Activated CD4-positive, alpha-beta memory T cell treated with anti-CD3 and anti-CD28 coated beads, Interleukin-2, amount 10 ng/mL, durations not matched to agents 7 days and 5 days (primary cell): ENCODE measurements at places on chromosomes 7 and 10. TPM values are rescaled to one million over a fixed set of nuclear protein-coding genes. Genes with fewer than 3 reads are reported as not detected.
A peak's percentile ranks its signal among the peaks of the same experiment; 100 is the strongest.

CC2D2B gene
- 0.35 TPM for total RNA-seq

DNA sequence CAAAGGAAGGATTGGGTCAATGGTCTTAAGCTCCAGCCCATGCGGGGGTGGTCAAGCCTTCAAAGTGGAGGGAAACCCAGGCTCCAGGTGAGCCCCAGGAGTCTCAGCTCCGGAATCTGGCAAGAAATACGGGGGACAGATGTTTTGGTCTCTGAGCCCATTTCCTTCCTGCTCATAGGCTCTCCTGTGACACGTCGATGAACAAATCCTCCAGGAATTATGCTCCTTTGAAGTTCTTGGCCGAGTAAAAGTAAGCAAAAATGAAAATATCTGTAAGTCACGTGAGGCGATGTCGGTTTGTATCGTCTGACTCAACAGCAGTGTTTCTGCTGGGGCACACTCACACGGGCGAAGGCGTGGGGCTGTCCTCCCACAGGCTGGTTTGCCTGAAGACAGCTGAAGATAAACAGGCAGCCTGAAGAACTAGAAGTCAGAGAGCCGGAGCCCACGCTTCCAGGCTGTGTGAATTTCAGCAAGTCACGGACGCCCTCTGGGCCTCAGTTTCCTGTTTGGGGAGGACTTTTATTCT lies 52.6 kb upstream of the SMNDC1 start:
- peaks cover 9% of the 10 kb centered on the region for H3K36me3 ChIP-seq
- DNase-seq: peak; percentile 80
- H3K27me3 ChIP-seq: no peaks in the 10 kb centered on the region
- peaks cover 85% of the 10 kb centered on the region for H3K4me1 ChIP-seq

GRCh38 chr7:1729773-1730172 lies 59.7 kb downstream of the ELFN1 start:
- no peak overlapping the region for H3K4me3 ChIP-seq
- H3K36me3 ChIP-seq: no peaks in the 10 kb centered on the region
- peaks cover 16% of the 10 kb centered on the region for H3K4me1 ChIP-seq
- no peak for DNase-seq
- no peak overlapping the region for H3K27ac ChIP-seq
- H3K27me3 ChIP-seq: peaks cover 18% of the 10 kb centered on the region

STAG3 gene
- 12.9 TPM for total RNA-seq

WDFY4 gene
- not detected for total RNA-seq

DNA sequence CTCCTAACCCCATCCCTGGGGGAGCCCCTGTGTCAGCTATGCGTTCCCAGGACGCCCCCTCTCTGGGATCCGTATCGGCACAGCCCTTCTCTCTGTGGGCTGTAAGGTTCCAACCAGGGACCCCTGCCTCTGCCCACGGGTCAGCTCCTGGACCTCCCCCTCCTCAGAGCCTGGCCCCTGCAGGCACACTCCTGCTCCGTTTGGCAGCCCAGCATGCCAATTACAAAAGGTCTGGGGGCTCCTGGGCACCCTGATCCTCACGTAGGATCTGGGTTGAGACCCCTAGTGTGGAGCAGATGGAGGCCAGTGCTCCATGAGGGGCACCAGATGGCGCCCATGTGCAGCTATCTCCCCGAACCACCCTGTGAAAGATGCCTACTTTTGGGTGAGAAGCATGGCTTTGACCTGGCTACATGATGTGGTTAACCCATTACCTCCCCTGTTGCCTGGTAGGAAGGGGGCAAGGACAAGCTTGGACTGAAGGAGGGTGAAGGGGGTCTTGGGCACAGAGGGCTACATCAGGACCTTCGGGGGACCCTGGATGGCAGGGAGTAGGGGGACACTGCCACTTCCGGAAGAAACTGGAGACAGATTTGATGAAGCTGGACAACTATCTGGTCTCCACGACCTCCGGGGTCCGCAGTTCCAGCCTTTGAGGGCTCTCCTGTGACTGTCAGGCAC lies 9.0 kb downstream of the TACR2 start:
- DNase-seq: peak; percentile 30
- H3K4me1 ChIP-seq: peaks cover 33% of the 10 kb centered on the region
- peaks cover 11% of the 10 kb centered on the region for H3K36me3 ChIP-seq
- H3K4me3 ChIP-seq: no peak overlapping the region
- no peaks in the 10 kb centered on the region for H3K27me3 ChIP-seq
- H3K27ac ChIP-seq: peak overlapping the region; percentile 59

USP6NL gene
- total RNA-seq: 0.80 TPM

NPFFR1 gene
- total RNA-seq: not detected

GRCh38 chr10:103079100-103079499 lies 114.0 kb downstream of the NT5C2 start:
- no peak overlapping the region for H3K27ac ChIP-seq
- DNase-seq: no peak
- peaks cover 3% of the 10 kb centered on the region for H3K4me1 ChIP-seq

DIP2C gene
- 0.70 TPM for total RNA-seq

- no peak overlapping the region for H3K27ac ChIP-seq
- H3K4me1 ChIP-seq: peaks cover 8% of the 10 kb centered on the region
- H3K4me3 ChIP-seq: no peak overlapping the region
These were observed 44.0 kb downstream of the KLHDC10 start for GRCh38 chr7:130114374-130114773.
